ENCODE measurements at places on chromosomes 7 and 10.
A peak's percentile ranks its signal among the peaks of the same experiment; 100 is the strongest.

- DNase-seq: no peak
These were observed 171.0 kb downstream of the GRID1 start for GRCh38 chr10:86195521-86196157.

DNA sequence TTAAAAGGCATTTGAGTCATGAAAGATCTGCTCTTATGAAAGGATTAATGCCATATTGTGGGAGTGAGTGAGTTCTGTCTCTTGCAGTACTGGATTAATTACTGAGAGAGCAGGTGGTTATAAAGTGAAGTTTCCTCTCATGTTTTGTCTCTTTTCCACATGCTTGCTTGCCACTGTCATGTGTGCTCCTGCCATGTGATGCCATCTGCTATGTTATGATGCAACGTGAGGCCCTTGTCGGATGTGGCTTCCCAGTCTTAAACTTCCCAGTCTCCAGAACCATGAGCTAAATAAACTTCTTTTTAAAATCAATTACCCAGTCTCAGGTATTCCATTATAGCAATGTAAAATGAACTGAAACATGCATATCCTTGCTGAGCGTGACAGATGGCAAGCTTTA, 22.7 kb upstream of the TCTN3 start:
- DNase-seq: no peak

GRCh38 chr7:782718-783449, 49.4 kb upstream of the SUN1 start:
- DNase-seq: no peak

GRCh38 chr7:73681031-73681430, 2.2 kb downstream of the DNAJC30 start:
- DNase-seq: no peak

GRCh38 chr7:38398725-38399321, 125.4 kb upstream of the TARP start:
- DNase-seq: peak; percentile 51

- peak; percentile 54 for DNase-seq
These were observed 33.1 kb upstream of the CROT start for GRCh38 chr7:87312215-87312865.

DNA sequence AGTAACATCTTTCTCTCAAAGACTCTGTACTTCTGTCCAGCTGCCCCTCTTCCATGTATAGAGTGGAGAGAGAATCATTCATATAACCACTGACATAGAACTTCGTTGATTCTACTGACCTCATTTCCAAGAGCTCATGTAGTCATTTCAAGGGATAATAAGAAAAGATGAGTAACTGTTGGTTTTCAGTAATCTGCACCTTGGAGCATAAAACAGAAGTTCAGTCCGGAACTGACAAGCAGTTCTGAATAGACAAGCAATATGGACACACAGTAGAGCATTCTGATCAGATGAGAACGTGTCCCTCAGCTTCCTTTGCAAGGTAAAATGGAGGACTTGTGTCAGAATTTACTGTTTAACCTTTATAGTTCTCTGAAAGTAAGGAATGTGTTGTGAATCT, 847.1 kb downstream of the REEP3 start:
- no peak for DNase-seq

- DNase-seq: no peak
These were observed 34.4 kb upstream of the RSBN1L start for GRCh38 chr7:77661816-77662215.

GRCh38 chr10:94103801-94104221, 110.1 kb downstream of the PLCE1 start:
- no peak for DNase-seq

GRCh38 chr7:29811586-29811985, 5.3 kb downstream of the WIPF3 start:
- DNase-seq: peak; percentile 90

- DNase-seq: no peak
These were observed 99.1 kb upstream of the CACNA2D1 start for GRCh38 chr7:82542665-82543064.

DNA sequence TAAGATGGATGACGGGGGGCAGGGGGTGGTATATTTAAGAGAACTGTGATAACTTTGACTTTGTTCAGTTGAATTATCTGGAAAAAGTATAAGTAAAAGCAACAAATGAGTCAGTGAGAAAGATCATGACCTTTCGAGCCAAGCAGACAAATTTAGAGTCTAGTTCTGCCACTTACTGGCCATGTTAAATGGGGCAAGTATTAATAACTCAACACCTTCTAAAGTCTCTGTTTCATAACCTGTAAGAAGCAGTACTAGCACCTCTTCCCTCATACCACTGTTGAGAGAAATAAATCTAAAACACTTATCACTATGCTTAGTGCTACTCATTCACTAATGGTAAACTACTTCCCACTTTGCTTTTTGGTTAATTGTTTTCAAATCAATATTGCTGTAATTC, 604.4 kb upstream of the LRRN3 start:
- no peak for DNase-seq

DNA sequence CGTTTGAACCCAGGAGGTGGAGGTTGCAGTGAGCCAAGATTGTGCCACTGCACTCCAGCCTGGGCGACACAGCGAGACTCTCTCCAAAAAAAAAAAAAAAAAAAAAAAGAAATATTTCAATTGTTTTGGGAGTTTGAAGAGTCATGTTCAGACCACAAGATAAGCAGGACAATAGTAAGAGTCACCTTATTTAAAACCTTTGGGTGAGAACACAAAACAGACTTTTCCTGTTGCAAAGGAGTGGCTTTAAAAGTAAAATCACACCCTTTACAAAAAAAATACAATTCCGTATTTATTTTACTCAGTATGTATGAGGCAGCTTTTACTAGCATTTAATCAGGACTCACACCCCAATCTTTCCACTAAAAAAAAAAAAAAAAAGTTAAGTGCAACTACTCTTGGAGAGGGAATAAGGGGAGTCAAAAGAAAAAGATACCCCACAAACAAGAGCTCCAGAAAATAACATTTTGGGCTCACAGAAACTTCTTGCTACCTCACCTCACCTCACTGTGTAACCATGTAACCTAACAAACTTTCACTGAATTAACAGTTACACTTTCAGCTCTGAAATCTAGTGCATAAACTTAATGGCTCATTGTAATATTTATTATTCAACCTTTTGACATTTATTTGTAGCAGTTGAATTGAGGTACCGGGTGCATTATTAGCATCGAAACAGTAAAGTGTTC, 11.2 kb downstream of the SKIDA1 start:
- DNase-seq: no peak

GRCh38 chr10:63700631-63701156, 179.5 kb downstream of the REEP3 start:
- peak; percentile 8 for DNase-seq

DNA sequence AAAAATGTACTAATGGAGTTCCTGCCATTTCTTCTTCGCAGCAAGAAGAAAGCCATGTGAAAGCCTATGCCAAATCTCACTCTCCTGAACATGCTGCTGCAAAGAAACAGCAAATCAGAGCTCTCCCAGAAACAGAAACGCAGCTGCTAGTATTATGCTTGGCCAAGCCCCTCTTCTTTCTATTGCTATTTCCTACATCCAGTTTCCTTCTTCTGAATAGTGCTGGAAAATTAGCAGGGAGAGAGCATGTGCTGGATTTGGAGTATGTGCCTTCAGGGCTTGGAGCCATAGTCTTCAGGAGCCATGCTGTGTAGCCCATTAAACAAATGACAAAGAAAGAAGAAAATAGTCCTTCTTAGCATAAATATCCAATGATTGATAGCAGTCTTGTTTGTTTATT, 852.0 kb upstream of the PHF14 start:
- peak; percentile 96 for DNase-seq

DNA sequence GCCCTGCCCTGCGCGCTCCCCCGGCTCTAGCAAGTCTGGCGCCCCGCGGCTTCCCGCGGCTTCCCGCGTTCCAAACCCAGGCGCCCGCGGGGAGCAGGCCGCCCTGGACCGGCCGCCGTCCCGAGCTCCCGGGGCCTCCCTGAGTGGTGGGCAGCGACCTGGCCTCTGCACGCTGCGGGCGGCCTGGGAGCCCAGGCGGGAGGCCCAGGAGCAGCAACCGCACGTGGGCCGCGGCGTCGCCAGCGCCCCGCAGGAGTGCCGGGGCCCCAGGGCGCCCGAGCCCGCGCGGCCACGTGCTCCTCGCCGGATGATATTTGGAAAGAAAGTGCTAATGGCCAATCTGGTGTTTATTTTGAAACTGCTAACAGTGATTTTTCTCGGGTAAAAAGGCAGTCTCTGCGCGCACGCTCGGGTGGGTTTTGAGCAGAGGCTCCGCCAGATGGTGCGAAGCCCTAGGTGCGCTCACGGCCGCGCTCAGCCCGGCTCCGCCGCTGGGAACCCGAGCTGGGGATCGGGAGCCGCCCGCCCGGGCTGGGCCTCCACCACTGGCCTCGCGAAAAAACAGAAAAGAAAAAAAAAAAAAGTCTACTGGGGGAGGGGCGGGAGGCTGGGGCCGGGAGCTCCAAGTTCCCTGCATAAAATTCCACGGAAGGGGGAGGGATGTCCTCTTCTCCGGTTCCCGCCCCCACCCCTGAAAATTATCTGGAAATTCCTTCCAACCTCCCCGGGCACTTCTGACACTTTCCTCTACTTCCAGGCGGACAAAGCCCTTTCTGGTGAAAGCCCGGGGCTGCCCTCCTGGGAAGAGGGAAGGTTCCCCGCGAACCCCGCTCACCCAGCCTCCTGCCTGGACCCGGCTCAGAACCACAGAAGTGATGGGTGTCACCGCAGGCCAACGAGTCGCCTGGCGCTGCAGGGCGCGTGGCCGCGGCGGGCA, 4.3 kb downstream of the EBF3 start:
- DNase-seq: no peak

GRCh38 chr7:41481353-41481752, 221.5 kb downstream of the INHBA start:
- DNase-seq: no peak

GRCh38 chr7:69419934-69420333, 178.3 kb upstream of the AUTS2 start:
- DNase-seq: no peak

GRCh38 chr10:131363416-131363815, 51.9 kb upstream of the TCERG1L start:
- DNase-seq: no peak

DNA sequence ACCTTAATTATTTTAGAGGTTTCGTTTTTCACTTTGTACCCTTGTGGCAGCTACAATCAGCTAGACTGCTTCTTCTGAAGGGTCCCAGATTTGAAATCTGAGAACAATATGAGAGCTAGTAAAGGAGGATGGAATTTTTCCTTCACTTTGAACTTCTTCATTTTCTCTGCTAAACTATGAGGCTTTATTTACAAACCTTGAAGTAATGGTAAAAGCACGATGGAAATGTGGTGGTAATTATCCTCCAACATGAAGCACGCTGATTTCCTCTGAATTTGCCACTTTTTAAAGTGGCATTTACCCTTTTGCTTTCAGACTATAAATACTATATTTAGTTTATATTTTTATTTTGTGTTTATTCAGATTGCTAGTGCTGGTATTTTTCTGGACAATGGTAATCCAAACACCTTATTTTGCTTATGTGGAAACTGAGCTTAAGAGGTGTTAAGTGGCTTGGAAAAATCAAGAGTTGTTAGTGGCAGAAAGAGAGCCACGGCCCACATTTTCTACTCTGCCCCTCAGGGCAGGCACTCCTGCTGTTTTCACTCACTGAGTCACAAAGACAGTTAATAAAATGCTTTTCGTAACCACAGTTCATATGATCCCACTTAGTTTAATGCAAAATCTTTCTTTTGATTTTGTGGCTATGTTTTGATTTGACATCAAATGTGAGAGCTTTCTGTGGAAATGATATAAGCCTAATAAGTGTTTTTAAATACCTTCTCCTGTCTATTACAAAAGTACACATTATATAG, 2.7 kb downstream of the SSMEM1 start:
- DNase-seq: no peak

DNA sequence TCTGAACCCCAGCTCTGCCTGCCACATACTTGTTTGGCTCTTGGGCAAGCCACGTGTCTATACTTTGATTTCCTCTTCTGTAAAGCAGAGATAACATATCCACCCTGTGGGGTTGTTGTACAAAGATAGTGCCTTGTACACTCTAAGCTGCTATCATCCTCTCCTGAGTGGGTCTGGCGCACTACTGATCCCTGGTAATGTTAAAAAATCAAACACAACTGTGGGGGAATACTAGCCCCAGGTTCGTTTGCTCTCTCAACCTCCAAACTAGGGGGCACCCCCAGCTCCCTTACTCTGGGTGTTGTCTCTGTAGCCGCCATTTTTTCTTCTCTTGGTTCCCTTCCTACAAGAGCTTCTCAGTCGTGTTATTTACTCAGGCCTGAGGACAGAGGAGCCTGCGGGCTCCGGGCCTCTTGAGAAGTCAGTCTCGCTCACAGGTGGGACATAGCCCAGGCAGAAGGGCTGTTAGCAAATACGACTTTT, 1.0 kb downstream of the POLM start:
- DNase-seq: no peak

DNA sequence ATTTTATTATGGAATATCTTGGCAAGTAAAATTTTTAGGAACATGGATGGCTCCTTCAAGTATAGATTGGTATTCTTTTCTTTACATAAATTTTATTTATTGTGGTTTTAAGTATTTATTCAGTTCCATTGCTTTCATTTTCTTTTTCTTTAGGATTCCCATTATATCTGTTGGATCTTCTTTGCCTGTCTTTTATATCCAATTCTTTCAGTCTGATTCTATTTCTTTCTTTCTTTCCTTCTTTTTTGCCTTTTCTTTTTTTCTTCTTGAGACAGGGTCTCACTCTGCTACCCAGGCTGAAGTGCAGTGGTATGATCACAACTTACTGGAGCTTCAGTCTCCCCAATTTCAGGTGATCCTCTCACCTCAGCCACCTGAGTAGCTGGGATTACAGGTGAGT, 74.2 kb upstream of the GLI3 start:
- DNase-seq: no peak

DNA sequence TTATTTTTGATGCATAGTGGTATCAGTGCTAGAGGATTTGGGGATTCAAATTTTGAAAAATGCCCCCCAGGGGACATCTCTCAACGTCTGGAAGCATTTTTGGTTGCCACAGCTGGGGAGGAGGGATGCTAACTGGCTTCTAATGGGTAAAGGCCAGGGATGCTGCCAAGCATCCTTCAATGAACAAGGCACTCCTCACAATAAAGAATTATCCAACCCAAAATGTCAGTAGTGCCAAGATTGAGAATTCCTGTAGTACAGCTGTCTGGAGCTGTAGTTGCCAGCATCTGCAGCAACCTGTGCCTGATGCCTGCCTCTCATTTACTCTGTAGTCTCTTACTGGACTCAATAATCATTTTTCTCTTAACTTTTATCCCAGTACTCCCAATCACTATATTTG, 53.5 kb downstream of the SEPTIN7 start:
- no peak for DNase-seq

GRCh38 chr10:79306644-79307220, 40.5 kb upstream of the PPIF start:
- DNase-seq: no peak
